ENCODE measurements at places on chromosomes 11 and 22.

DNA sequence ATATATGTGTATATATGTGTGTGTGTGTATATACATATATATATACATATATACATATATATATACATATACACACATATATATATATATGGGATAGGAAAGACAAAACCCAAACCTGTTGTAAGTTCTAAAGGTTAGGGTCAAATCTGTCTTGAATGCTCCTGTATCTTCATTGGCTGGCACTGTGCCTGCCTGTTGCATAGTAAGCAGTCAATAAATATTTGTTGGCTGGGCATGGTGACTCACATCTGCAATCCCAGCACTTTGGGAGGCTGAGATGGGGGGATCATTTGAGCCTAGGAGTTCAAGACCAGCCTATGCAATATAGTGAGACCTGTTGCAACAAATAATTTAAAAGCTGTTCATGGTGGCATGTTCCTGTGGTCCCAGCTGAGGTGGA, 205.4 kb downstream of the DBX1 start:
- DNase-seq, result peak; percentile 63

DNA sequence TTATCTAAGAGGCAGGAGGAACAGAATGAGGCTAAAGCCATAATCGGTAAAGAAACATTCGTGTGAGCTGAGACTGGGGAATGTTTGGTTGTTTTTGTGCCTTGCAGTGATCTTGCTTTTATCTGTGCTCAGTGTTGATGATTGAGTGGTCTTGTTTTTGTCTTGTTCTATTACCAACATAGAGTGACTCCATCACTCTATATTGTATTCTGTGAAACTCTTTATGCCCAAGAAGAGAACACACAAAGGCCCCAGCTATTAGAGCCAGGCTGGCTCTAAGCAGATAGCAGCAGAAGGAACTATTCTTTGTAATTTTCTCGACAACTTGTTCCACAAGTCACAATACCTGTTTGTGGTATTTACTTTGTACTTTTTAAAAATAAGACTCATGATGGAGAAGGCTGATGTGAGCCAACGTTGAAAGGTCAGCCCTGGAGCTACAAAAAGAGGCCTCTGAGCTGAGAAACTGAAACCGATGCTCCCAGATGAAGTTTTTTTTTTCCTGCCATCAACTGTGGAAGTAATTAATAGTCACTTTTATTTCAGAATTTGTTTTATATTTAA, 68.4 kb downstream of the LARGE1 start:
- no peak for DNase-seq

DNA sequence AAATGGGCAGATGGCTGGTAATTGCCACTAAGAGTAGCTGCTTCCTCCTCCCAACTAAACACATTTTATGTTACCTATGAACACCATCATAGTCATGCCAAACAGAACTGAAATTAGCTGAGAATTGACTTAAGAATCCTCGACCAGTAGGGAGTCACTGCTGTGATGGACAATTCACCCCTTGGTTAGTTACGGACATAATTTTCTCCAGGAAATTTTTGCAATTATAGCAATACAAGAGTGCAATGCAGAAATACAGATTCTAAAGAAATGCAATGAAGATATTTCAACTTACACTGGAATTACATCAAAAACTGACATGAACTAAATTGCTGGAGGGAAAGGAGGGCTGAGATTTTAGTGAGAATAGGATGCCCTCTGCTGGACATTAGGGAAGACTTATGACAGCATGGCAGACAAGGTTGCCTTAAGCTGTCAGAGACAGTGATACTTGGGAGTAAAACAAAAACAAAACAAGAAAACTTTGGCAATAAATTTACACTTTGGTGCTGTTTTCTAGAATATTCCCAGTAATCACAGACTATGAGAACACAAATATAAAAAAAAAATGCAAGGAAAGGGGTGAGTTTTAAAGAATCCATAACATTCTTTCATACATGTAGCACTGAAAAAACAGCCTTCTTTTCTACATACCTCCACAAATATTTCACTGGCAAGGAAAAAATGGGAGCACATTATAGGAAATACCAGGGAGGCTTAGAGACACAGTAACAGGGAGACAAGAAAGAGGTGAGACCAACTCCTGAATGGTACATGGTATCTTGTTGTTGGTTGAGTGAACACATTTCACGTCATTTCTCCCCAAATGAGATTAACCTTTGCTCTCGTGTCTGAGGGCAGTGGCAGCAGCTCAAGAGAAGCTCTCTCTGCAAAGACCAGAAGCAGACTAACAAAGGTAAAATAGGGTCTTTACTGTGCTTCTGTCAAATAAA, 11.2 kb upstream of the PPP2R1B start:
- peak; percentile 83 for DNase-seq

- DNase-seq, result no peak
Measured at GRCh38 chr22:39482768-39483167, 19.3 kb upstream of the MIEF1 start.

DNA sequence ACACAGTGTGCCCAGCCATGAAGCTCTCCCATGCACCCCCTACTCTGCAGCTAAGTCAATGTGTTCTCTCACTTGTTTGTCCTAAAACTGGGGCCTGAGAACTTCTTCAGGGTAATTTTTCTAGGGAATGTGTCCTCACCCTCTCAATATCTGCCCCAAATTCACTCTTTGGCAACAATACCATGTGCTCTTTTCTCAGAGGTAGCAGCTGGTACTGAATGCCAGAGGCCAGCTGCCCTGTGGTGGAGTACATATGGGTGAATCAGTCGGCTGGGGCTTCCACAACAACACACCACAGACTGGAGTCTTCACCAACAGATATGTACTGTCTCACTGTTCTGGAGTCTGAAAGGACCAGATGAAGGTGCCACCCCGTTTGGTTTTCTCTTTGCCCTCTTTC, 97.7 kb upstream of the TOP3B start:
- no peak for DNase-seq

GRCh38 chr11:26782220-26782965, 60.5 kb upstream of the SLC5A12 start:
- DNase-seq, result no peak

GRCh38 chr11:82996966-82997606, 74.6 kb downstream of the RAB30 start:
- no peak for DNase-seq

GRCh38 chr11:113705871-113706655, at the start of gene TMPRSS5:
Gene TMPRSS5, minus strand, starts transcription at chr11:113706308. Its CDS starts 84 bp downstream, at chr11:113706224.
- no peak for DNase-seq

- DNase-seq, result no peak
Measured at GRCh38 chr11:126740846-126741245, 259.7 kb downstream of the KIRREL3 start.
